Thyroid gland (tissue), 4 donors: ENCODE measurements at places on chromosomes 11 and 22. TPM values are rescaled to one million over a fixed set of nuclear protein-coding genes. Genes with fewer than 3 reads are reported as not detected.

DNA sequence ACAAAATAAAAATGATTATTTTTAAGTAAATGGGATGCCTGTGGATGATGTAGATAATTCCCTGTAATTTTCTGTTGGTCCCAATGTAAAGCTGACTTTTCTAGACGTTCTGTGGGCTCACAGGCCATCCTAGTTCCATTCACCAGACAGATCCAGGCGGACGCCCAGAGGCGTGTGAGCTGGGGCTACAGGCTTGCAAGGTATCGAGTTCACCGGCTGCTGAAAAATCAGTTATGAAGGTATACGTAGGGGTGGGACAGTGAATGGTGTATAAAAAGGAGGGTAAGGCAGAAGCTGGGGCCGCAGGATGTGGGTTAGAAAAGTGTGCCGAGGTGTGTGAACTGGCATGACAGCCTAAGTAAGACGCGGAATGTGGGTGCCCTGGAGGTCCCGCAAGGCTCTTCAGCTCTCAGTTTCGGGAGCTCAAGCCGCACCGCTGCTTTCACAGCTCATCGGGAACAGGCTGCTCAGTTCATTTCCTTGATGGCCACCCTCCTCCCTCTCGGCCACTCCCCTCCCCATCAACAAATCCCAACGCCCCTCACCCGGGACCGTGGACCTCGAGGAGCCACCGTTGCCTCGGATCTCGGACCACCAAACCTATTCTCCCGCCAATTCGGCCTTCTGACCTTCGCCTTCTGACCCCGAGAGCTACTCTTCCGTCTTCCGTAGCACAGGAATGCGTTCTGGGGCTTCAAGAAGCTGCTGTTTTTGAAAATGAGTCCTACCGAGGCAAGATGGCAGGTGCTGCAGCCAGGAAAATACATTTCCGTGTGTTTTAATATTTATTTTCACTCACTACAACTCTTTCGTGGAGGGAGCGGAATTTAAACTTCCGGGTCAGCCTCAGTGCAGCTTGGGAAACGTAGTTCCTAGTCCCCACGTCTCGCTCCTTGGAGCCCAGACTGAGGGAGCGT lies at the start of gene XNDC1N:
Gene XNDC1N (minus strand): TSS at position 775 of the 917 bp plus-strand sequence. CDS start 5,241 bp downstream, outside the sequence.
- peak; percentile 46 for DNase-seq

DNA sequence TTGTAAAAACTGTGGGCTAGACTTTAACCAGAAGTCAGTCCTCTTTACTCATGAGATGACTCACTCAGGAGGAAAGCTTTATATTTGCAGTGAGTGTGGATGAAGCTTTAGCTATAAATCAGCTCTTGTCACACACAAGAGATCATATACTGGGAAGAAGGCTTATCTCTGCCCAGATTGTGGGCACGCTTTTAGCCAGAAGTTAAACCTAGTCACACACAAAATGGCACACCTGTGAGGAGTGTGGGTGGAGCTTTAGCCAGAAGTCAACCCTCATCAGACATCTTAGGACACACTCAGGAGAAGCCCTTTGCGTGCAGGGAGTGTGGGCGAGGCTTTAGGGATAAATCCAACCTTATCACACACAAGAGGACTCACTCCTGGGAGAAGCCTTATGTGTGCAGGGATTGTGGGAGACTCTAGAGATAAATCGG lies 706.9 kb upstream of the LUZP2 start:
- DNase-seq, result no peak

The REXO2 gene
- total RNA-seq, result 105 TPM

DNA sequence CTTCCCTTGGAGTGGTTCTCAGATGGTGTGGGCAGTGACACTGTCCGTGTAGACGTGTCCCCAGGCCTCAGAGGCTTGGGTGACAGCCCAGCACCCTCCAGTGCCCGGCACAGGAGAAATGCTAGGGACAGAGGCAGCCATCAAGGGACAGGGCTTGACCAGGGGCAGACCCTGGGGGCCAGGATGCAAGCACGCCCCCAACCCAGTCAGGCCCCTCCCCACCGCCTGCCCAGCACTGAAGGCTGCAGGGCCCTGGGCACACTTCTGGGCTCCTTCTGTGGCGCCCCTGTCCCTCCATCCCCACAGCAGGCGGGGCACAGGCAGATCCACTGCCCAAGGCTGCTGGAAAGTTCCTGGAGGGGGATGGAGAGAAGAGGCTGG lies 11.1 kb downstream of the IGF2 start:
- DNase-seq, result no peak

GRCh38 chr22:46695346-46696228 lies 42.5 kb downstream of the CERK start:
- no peak for DNase-seq

- no peak for DNase-seq
Measured at GRCh38 chr22:17767233-17768065, 6.8 kb downstream of the BID start.

The GSTP1 gene
- 2,190 TPM for total RNA-seq

The IL10RA gene
- total RNA-seq, result 5.3 TPM

DNA sequence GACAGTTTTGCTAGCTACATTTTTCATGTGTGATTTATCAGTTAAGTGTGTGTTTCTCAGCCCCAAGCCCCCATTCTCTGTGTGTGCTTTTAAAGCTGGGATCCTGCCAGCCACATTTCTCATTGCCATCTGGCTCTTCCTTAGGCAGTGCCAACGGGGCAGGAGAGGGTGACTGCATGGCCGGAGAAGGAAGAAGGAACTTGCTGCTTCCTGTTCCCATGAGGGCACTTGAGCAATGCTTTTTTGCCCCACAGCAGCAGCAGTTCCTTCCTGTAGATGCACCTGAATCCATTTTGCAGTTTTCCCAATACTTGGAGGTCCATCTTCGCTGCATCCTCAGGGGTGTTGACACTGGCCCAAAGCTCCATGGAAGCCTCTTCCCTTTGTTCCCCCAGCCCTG lies 37.5 kb downstream of the TNRC6B start:
- DNase-seq, result peak; percentile 70

The ACCS gene
- total RNA-seq, result 21.6 TPM

DNA sequence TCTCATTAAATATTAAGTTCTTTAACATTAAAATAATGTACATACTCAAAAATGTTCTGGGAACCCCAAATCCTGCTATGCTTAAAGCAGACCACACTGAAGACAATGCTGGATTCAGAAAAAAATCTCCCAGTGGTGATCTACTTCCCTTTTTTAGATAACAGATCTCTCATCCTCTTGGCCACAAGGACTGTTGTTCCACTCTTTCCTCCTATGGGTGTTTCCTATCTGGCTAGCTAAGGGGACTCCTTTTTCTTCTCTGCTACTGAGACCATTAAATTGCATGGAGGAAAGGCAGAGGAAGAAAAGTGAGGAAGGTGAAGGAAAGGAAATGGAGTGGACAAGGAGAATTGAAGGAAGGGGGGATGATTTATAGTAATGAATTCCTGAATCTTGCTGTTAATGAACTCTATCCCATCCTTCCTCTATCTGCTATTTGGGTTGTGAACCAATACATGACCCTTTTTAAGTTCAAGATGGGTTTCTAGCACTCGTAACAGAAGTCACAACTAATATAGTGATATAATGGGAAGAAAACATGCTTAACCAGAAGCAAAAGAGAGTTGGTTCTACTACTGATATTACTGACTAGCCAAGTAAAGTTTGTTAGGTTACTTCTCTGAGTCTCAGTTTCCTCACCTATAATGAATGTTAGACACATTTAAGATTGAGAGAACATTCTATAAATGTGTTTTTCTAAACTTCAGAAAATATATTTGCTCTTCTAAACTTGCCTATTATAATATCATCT lies 53.2 kb downstream of the PIK3C2A start:
- DNase-seq, result no peak

The FZD4 gene
- 36.1 TPM for total RNA-seq

The KCNJ11 gene
- total RNA-seq, result 18.9 TPM

GRCh38 chr11:123020968-123021367 lies 39.3 kb upstream of the BSX start:
- peak; percentile 13 for DNase-seq

The WBP2NL gene
- 1.3 TPM for total RNA-seq

GRCh38 chr11:76392870-76393269 lies 11.7 kb downstream of the GVQW3 start:
- no peak for DNase-seq

The VSIG2 gene
- 23.7 TPM for total RNA-seq

The KRTAP5-10 gene
- total RNA-seq, result not detected

- no peak for DNase-seq
Measured at GRCh38 chr11:46677169-46677568, 23.2 kb downstream of the ARHGAP1 start.

The TEX54 gene
- not detected for total RNA-seq

- peak; percentile 86 for DNase-seq
Measured at GRCh38 chr11:68890490-68891231, 13.0 kb downstream of the MRPL21 start.

The OR51B4 gene
- total RNA-seq, result not detected

The SF1 gene
- total RNA-seq, result 171 TPM

DNA sequence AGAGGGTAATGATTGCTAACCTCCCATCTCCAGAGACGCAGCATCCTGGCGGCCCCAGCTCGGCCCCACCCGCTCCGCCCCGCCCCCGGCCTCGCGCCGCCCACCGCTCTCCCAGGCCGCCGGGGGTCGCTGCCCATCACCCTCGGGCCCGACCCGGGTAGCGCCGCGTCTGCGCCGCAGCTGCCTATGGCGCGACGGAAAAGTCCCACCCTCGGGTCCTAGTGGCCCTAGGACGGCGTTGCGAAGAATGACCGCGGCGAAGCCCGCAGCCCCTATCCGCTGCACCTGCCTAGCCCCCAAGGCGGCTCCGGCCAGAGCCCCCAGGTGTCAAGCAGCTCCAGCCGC lies 457 bp downstream of the CPSF7 start:
- peak; percentile 59 for DNase-seq

The SUSD2 gene
- total RNA-seq, result 16.2 TPM

GRCh38 chr11:91966368-91966767 lies 258.2 kb upstream of the FAT3 start:
- no peak for DNase-seq

The MED15 gene
- 37.3 TPM for total RNA-seq

DNA sequence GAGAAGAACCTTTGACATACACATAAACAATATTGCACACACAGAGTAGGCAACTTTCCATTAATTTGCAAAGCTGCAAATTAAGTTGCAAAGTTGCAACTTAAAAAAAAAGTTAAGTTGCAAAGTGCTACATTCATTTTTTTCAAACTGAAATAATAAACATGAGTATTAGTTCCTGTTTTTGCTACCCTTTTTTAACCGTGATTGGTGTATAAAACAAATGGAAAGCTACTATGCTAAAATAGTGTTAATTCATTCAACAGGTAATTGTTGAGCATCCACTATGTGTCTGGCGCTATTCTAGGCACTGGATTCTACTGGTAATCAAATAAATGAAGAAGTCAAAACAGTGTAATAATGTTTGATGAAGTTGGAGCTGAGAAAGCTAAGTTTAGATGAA lies 8.1 kb downstream of the ZFP91 start:
- no peak for DNase-seq

The KCNA4 gene
- not detected for total RNA-seq

DNA sequence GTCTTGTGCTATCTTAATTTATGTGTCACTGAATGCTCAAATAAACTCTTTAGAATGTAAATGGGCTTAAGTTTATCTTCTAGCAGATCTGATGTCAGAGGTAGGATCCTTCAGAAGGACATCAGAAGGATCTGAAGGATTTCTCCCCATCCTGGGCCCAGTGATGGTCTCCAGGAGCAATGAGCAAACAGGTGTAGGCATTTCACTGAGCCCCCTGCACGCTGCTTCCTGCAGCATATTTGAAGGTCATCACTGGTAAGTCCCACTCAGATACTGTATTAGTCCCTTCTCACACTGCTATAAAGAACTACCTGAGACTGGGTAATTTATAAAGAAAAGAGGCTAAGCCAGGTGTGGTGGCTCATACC lies 4.5 kb downstream of the GSTP1 start:
- DNase-seq, result no peak

DNA sequence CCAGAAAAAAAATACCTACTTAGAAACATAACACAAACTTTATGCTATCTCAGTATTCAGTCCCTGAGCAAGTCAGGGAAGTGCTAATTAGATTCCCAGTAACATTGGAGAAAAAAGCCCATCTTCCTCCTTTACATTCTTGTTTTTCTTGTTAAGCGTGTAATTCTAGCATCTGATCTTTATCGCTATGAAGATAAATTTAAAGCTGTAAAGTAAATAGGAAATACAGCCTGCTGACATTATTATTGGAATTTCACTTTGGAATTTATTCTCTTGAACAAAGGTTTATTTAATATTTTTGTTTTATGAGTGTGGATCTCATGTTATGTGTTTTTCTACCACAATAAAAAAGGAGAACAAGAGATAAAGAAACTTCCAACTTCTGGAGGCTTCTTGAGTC lies 13.9 kb downstream of the ALKBH3 start:
- no peak for DNase-seq

- no peak for DNase-seq
Measured at GRCh38 chr11:114886644-114887265, 208.4 kb downstream of the NXPE2 start.

GRCh38 chr11:95764267-95764898 lies 25.2 kb downstream of the FAM76B start:
- DNase-seq, result no peak

- DNase-seq, result no peak
Measured at GRCh38 chr11:20451568-20451967, 64.1 kb downstream of the PRMT3 start.

- peak; percentile 27 for DNase-seq
Measured at GRCh38 chr11:127693686-127694085, 693.1 kb upstream of the KIRREL3 start.

DNA sequence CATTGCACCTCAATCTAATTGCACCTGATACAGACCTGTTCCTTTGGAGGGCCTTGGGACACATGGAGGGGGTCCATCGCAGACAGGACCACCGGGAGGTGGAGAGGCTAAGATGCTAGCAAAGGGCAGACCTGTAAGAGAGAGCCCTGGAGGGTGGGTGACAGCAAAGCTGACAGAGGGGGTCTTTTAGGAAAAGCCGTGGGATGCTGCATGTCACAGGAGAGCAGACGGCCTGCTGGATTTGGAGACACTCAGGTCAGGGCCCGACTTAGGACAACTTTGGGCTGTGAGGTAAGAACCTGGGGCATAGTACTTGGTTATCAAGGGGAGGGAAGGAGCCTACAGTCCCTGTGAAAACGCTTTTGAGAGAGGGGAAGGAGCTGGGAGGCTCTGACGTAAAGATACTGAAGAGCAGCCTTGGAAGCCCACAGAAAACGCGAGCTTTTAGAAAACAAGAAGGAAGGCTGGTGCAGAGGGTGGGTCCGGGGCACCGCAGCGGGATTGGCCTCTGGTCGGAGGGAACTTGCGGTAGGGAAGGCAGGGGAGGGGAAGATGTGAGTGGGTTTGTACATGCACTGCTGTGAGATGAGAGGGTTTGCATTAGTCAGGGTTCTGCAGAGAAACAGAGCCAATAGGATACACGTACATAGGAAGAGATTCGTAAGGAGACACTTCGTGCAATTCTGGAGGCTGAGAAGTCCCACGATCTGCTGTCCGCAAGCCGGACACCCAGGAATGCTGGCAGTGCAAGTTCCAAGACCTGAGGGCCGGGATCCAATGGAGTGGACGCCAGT lies 868.5 kb downstream of the TBC1D22A start:
- DNase-seq, result no peak

DNA sequence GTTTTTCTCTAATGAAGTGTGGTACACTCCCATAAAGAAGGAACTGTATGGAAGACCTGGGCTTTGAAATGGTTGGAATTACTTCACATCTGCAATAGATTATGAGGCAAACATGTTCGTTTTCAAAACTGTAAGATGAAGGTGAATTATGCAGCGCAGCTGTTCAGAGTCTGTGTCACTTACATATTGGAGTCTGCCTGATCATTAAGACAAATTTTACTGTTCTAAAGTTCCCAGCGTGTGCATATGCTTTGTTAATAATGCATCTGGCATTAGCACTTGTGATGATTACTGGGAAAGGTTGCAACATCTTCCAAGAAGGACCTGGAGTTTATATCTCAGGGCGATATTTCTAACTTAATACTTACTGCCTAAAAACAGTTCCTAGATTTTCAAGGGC lies 255.2 kb upstream of the ZC3H12C start:
- no peak for DNase-seq
